ENCODE measurements at places on chromosomes 13 and 19.

DNA sequence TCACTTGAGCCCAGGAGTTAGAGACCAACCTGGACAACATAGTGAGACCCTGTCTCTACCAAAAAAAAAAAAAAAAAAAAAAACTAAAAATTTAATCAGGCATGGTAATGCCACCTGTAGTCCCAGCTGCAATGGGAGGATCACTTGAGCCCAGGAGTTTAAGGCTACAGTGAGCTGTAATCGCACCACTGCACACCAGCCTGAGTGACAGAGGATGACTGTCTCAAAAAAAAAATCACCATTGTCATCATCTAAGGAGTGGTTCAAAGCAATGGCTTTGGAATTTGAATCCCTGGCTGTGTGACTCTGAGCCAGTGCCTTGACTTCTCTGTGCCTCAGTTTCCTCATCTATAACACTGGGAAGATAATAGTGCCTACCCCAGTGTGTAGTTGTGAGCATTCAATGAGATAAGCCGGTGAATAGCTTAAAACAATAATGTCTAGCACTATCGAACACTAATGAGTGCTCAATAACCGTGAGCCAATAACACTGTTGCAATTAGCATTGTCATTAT is 11.5 kb downstream of the IGSF23 start:
- no peak for DNase-seq

DNA sequence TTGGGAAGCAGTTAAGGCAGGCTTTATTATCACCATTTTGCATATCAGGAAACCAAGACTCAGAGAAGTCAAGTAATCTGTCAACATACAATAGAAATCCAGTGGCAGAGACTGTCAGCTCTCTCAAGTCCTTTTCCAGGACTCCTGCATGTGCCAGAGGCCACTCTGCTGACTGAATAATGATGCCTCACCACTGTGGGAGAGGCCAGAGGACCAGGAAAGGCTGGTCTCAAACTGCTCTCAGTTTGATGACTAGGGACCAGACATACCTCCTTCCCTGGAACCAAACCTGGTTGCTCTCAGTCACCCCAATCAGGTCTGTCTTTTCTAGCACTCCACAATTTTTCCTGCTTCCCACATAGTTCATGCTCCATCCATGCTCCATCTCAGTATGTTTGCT is 8.0 kb downstream of the RNASEH2B start:
- DNase-seq: no peak

GRCh38 chr13:97069050-97069815 is 75.0 kb upstream of the OXGR1 start:
- DNase-seq: no peak

GRCh38 chr19:10222201-10222890 is 8.8 kb downstream of the S1PR2 start:
- no peak for DNase-seq

DNA sequence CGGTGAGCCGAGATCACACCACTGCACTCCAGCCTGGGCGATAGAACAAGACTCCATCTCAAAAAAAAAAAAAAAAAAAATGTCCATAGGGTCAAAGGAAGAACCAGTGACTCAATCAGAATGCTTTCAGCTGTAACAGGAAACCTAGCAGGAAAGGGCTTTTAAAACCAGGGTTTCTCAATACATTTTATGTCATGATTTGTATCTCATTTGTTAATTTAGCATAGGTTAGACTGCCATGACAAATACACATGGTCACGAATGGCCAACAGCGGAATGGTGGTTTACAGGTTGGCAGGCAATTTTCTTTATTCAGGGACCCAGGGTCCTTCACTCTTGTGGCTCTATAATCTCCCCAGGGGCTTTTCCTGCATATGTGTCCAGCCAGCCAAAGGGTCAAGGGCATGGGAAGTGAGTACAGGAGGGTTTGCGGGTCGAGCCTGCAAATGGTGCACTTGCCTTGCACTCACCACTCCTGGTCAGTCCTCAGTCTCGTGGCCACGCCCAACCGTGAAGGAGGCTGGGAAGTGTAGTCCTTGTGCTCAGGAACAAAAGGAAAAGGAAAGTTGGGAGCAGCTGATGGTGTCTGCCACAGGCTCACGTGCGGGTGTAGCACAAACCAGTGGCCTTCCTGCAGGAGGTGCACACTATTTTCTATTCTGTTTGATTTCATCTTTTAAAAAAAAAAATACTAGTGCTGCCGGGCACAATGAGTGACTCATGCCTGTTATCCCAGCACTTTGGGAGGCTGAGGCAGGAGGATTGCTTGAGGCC is 14.8 kb downstream of the DHX34 start:
- no peak for DNase-seq

DNA sequence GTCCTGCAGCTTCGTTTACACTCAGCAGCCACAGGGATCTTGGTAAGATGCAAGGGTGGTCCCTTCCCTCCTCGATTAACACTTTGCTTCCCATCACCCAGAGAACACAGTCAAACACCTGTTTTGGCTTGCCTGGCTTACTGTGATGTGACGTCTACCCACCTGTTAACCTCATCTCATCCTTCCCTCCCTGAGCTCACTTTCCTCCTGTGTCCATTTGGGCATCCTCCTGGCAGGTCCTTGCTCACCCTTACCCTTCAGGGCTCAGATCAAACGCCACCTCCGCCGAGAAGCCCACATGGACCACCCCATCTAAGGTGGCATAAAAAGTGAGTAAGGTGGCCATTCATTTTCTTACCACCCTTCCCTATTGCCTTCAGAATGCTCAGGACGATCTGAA is 9.2 kb downstream of the FIZ1 start:
- DNase-seq: no peak
